ENCODE measurements at places on chromosomes 2 and 18.
A peak's percentile ranks its signal among the peaks of the same experiment; 100 is the strongest.

DNA sequence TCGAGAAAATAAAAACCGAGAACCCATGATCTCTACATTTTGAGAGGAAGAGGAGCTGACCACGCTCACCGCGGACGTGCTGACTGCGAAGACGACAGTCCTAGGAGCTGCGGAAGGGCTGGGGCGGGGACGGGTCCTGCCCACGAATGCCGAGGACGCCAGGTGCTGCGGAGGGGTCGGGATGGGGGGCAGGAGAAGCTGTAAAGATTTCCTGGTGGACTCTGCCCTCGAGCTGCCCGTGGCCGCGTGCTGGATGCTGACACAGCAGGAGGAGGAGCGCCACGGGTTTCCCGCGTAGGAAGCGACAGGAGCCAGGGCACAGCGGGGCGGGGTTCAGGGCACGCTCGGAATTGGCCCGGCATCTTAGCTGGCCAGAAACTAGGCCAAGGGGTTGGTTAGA lies 22.2 kb downstream of the ZSCAN30 start:
- DNase-seq, result peak; percentile 11

DNA sequence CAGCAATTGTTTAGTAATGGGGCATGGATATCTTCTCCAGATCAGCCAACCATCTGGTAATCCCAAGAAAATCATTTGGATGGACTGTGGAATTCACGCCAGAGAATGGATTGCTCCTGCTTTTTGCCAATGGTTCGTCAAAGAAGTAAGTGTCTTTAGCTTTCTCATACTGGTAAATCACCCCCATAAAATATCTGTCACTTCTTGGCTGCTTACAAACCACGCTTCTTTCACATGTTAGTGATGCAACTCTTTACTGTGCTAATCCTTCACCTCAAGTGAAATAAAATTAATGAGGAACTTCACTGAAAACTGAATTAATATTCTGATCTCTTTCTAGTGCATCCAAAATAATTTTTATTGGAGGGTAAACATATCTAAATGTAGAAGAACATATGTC lies 18.9 kb downstream of the CPO start:
- DNase-seq, result no peak

- DNase-seq, result no peak
These were observed 593.5 kb downstream of the TMEM182 start for GRCh38 chr2:103355287-103355686.

GRCh38 chr18:67301592-67301991 lies 214.9 kb downstream of the DSEL start:
- DNase-seq, result no peak

DNA sequence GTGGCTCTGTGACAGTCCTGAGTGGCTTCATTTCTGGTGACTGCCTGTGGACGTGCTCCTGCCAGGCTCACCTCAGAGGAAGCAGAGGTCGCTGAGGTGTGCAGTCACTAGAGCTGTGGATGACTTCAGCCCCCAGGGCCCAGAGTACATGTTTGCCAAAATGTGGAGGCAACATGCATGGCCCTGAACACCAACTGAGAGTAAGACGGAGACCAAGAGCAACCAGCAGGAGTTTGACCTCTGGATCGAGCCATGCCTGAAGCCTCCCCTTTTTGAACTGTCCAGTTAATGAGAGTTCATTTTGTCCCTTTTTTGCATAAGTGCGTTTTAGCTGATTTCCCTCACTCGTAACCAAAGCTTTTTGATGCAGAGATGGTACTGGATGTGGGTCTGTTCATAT lies 184.9 kb downstream of the RTP5 start:
- no peak for DNase-seq

DNA sequence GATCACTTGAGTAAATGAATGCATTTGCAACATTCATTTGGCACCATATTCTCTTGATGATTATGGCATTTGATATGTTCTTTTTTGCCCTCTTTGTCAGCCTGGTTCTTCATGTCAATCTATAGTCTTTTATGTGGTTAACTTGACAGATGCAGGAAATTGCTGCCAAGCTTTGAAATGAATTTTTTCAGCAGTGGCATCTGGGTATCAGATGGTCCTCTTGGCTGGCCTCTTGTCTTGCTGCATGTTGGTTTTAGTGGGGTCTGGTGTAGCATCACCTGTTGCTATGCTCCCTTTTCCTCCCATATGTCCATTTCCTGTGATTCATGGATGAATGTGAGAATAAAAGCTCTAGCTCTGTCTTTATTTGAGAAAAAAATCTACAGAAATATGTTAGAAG lies 119.9 kb downstream of the DPP4 start:
- peak; percentile 79 for DNase-seq

GRCh38 chr2:234425639-234426603 lies 71.0 kb downstream of the ARL4C start:
- peak; percentile 53 for DNase-seq
